ENCODE measurements at places on chromosomes 7 and 10.

- DNase-seq, result no peak
Observed at GRCh38 chr10:95501203-95502094, 59.7 kb downstream of the SORBS1 start.

- no peak for DNase-seq
Observed at GRCh38 chr10:62058476-62058875, 157.0 kb downstream of the ARID5B start.

DNA sequence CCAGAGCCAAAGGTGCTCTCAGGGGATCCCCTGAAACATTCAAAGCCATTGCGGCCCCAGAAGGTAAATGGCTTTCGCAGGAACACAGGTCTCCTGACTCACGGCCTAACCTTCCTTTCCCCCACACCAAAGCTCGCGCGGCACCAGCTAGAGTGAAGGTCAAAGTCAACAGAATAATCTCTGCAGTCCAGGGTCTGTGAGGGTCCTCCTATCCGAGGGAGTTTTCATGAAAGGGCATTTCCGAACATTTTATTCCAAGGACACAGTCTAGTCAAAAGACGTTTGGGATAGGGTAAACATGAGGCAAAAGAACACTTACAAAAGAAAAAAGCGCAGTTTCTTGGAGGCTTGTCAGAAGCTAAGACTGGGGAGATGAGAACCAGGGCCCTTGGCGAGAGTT lies 559 bp upstream of the STEAP2 start:
- DNase-seq, result no peak

DNA sequence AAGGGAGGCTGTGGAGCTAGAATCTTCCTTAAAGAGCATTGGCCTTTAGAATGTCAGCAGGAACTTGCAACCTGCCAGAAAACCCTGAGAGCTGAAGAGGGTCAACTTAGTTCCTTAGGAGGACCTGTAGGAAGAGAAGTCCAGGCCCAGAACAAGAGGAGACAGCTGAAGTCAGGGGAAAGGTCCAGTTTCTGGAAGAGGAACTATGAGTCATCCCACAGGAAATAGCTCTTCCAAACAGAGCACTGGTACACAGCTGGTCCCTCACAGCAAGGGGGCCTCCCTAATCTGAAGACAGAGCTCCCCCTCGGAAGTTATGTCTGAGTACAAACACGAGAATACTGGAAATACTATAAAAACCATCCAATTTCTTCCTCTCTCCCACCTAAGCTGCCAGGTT lies 98.9 kb downstream of the HERPUD2 start:
- peak; percentile 50 for DNase-seq

- peak; percentile 77 for DNase-seq
Observed at GRCh38 chr7:26061678-26062603, 90.1 kb upstream of the NFE2L3 start.

GRCh38 chr7:13139436-13139835 lies 452.0 kb downstream of the ARL4A start:
- no peak for DNase-seq
